A549 treated with AZD2906 at 1 μM for 4 hours (cell line): ENCODE measurements at places on chromosomes 7 and 10. TPM values are rescaled to one million over a fixed set of nuclear protein-coding genes. Genes with fewer than 3 reads are reported as not detected.

Gene FBXO24
- total RNA-seq, result 0.22 to 0.35 TPM (median 0.24 TPM) in 5 replicates

Gene COMTD1
- 29.3 to 62.6 TPM (median 60.1 TPM) in 5 replicates for total RNA-seq

Gene CFAP46
- total RNA-seq, result 1.0 to 1.6 TPM (median 1.4 TPM) in 5 replicates

Gene NHLRC2
- 5.5 to 7.1 TPM (median 6.8 TPM) in 5 replicates for total RNA-seq

Gene MACC1
- not detected in 5 replicates for total RNA-seq

Gene STEAP1B
- total RNA-seq, result 0.07 to 0.19 TPM (median 0.12 TPM) in 4 of 5 replicates, not detected in the other

Gene LIPF
- total RNA-seq, result not detected in 5 replicates

Gene SUGCT
- 0.64 to 1.4 TPM (median 1.1 TPM) in 5 replicates for total RNA-seq

Gene ZSCAN25
- total RNA-seq, result 8.2 to 9.6 TPM (median 8.9 TPM) in 5 replicates
